ENCODE measurements at places on chromosomes 1 and 21.

GRCh38 chr21:38300141-38300578, 43.4 kb downstream of the KCNJ15 start:
- DNase-seq = no peak

- DNase-seq = peak; percentile 82
Observed at GRCh38 chr1:201713086-201713810, 115.7 kb upstream of the IPO9 start.

DNA sequence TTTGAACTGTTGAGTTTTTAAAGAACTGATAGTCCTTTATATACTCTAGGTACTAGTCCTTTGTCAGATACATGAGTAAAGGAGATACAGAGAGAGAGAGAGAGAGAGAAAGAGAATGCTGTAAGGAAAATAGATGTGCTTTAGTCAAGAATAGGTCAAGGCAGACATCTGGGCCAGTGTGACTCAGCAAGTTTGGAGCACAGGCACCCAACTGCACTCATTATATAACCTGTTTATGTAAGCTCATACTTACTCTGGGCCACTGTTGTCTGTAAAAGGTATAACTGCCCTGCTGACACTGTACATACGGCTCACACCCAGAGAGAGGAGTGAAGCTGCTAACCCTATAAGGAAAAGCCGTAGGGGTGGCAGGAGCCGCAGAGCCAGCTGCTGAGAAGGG, 32.2 kb upstream of the AKT3 start:
- no peak for DNase-seq

GRCh38 chr1:230284891-230285290, 141.2 kb downstream of the PGBD5 start:
- DNase-seq = no peak

DNA sequence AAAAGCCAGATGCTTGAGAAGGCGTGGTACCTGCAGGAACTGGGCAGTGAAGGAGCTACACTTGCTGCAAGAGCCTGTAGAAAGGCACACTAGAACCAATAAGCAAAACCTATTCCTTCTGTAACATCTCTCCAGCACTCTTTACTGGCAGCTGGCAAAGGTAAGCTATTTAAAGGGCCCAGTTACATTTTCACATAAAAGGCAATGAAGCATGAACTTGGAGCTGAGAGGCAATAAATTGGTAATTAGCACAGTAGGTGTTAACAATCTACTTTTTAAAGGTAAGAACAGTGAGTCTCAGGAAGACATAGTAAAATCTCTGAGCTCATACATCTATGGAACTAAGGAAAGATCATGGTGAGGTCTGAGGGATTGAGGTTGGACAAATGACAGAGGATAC, 167.1 kb upstream of the OLFM3 start:
- no peak for DNase-seq

DNA sequence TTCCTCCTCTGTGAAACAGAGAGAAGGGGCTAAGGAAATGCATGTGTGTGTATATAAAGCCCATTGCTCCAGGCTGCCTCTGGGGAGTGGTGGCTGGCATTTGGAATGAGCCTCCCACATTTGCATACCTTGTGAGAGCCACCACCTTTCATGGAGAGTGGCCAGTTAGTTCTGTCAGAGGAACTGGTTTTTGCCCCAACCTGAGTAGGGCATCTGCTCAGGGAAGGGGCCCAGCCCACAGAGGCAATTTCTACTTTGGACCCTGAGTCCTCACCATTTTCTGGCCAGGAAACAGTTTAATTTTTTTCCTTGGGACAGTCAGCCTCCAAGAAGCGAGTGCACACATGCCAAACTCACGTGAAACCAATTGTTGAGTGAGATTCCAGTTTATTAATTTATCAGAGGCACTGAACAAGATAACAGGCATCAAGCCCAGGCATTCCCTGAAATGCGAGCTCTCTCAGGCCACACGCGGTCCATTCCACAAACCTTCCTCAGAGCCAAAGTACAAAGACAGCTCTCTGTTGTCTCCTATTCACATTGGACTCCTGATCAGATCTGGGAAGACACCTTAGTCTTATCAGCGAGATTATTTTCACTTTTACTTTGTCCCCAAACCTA, 1.0 kb upstream of the SLC6A9 start:
- DNase-seq = no peak

DNA sequence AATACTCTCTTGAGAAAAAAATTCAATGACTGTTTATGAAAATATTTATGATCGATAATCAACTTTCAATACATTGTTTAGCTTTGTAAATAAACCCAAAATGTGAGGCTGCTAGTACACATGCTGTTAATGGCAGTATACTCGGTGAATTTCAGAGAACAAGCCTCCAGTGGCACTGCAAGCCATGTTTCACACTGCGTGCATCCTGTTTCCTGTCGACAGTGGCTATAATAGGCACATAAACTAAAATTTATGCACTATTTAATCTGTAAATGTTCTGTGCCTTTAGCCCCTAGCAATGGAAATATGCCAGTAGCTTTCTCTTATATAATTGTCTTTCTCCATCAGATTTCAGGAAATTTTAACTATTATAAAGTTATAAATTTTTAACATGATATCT, 26.3 kb upstream of the RGS18 start:
- no peak for DNase-seq

- DNase-seq = peak; percentile 25
Observed at GRCh38 chr1:84719543-84720217, 29.4 kb upstream of the SSX2IP start.

DNA sequence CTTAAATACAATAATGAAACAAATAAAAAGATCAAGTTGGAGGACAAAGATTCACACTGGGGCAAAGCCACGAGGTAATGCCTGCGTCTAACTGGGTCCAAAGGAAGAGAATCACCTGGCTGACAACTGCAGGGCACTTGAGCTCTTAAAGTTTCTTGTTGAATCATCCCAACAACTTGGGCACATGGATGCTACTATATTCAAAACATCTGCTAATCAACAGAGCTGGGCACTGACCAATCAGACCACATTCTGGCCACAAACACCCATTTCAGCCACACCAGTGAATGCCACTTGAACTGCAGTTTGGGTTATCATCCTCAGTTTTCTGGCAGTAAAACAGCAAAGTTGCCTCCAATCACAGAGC, 51.0 kb downstream of the ABCA4 start:
- no peak for DNase-seq

GRCh38 chr1:3453891-3454810, at the start of gene ARHGEF16:
ARHGEF16 (plus strand) TSS chr1:3454665; CDS start chr1:3463085, 8,420 bp downstream.
- no peak for DNase-seq

DNA sequence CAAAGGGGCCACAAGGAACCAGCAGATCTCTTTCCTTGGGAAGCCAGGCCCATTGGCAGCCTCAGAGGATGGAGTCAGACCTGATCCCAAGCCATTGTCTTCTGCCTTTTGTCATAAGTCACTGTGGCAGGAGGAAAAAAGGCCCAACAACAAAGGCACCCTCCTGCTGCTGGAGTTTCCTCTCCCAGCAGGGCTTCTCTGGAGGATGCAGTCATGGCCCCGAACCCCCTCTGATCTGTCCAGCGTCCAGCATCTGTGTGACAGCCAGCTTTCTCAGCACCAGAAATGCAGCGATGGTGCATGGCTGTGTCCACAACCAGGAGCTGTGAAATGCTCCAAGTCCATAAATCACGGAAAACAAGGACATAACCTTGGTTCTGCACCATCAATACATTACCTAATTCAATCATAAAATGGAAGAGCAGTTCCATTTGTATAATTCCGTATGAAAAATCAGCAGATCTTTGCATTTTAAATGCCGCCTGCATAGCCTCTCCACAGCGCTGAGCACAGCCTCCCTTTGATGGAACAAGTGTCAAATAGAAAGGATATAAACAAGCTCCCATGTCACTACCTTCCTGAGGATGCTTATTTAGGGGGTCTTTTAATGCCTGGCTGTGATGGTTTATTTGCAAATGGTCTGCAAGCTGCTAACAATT, 30.6 kb downstream of the AJAP1 start:
- DNase-seq = no peak

GRCh38 chr1:240808381-240808780, 196.4 kb upstream of the GREM2 start:
- DNase-seq = no peak

GRCh38 chr1:20078711-20079110, 8.7 kb downstream of the PLA2G5 start:
- DNase-seq = no peak

DNA sequence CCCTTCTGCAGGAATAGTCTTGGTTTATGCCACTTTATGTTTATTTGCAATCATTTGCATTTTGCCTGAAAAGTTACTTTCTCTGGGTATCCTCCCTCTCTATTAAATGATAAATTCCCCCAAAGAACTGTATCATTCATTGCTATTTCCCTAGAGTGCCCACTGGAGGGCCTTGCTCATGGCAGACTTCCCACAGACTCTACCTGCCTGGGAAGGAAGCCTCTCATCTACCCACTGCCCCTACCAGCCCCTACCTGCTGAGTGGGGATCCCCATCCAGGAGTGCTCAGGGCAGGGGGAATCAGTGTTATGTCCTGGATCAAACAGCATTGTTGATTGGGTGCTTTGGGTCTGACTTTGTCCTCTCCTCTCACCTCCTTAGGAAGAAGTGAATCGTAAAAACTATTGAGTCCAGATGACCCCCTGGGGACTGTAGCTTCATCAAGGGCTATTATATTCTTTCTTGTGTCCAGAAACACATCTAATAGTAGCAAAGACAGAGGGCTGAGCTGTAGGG, 6.8 kb upstream of the LRRN2 start:
- no peak for DNase-seq

DNA sequence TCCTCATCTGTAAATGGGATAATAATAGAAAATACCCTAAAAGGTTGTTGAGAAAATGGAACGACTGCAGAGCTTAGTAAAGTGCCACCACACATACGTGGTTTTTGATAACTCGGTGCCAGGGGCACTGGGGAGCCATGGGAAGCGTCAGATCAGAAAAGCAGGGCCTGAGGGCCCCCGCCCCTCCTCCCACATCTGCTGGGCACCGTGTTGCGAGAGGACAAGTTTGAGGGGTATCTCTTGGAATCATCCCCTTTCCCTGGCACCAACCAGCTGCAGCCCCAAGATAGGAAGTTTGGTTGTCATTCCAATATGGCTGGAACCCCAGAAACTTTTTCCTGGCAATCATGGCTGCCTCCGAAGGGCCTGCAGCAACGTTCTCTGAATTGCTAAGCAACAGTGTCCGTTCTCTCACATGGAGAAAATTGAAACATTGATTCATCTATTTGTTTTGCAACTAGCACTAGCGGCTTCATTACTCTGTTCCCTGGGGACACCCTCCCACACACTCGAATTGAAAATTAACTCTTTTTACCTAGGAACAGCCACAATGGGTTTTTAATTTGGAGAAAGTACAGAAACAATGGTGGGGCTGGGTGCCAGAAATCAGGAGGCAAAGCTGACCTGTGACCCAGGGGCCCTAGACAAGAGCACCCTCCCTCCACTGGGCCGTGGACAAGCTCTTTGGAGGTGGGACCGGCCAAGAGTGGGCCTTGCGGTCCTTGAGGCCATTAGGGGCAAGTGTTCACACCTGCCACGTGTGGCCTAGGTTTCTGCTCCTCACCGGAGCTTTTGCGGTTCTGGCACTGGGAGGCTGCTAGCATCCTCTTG, 190.0 kb upstream of the VAMP3 start:
- peak; percentile 29 for DNase-seq

GRCh38 chr21:41836166-41837015, 42.8 kb downstream of the PRDM15 start:
- DNase-seq = no peak

- DNase-seq = no peak
Observed at GRCh38 chr1:9352377-9353134, 59.9 kb downstream of the SPSB1 start.

DNA sequence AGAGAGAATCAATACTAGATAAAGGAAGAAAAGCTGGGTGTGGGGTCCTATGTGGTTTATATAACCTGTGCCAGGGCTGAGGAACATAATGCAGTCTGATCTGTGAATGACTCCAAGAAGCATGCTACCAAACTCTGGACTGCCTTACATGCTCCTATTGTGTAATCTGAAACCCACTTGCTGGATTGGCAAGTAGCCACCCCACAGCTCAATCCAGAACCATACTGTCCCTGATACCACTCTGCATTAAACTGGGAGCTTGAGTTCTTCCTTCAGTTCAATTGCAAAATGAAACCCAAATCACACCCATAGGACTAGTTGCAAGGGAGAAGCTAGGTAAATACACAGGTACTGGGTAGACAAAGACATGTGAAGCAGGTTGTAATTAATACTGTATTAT, 115.4 kb upstream of the NEGR1 start:
- DNase-seq = no peak

Measured in right hindlimb (tissue), 1 donor.